ENCODE measurements at places on chromosomes 3 and 15.

GRCh38 chr3:8538913-8539312 is 37.3 kb downstream of the LMCD1 start:
- no peak for DNase-seq

DNA sequence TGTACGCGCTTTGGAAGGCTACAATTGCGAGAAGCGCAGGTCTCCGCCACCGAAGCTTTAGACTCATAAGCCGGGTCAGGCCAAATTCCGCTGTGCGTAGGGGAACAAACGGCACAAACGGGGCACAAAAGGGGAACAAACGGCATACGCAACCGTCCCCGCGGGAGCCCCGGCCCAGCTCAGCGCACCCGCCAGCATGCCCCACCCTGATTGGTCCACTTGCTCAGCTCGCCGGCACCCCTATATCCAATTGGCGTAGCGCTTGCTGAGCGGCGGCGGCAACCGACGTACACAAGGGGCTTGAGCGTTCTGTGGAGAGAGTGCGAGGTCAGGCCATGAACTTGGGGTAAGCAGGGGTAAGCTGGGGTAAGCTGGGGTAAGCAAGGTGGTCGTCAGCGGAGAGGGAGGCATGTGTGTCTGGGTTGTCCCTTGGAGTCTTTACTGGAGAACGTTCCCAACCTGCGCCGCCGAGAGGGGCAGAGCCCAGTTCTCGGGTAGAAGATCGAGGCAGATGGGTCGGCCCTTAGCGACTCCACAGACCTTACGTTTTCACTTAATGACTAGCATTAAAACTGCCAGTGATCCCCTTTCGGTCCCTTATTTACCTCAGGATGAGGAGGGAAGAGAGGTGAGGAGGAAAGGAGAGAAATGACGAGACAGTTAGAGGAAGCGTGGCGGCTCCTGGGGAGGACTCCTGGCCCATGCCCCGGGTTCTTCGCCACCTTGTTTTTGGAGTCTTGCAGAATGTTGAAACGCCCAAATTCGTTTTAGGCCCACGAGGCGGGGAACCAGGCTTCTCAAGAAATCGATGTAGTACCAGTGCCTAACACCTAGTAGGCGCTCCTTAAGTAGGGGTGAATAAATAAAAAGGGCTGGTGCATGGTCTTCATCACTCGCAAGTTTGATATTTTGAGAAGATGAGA is at the start of gene CCDC66:
Gene CCDC66, plus strand, starts transcription at position 268 of the 923 bp plus-strand sequence. Its CDS starts 68 bp downstream, at position 336.
- DNase-seq, result peak; percentile 82

- DNase-seq, result no peak
Observed at GRCh38 chr15:91547356-91547755, 306.2 kb upstream of the SLCO3A1 start.

GRCh38 chr15:44427756-44428724 is 611 bp downstream of the CTDSPL2 start:
- DNase-seq, result no peak

DNA sequence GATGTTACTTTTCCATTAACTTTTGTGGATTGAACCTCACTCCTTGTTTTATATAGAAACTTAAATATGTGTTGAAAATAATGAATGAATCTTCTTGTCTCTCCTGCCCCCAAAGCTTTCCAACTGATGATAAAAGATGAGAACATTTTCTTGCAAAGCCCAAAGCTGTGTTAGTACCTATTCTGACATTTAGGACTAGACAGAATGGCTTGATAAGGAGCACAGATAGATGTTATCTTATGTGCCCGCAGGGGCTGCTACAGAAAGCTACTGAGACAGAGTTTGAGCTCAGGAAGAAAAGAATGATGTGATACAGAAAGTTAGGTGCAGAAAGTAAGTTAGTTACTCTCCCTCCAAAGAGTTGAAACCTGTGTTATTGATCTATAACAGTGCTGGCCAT is 109.4 kb upstream of the ATP11B start:
- no peak for DNase-seq

DNA sequence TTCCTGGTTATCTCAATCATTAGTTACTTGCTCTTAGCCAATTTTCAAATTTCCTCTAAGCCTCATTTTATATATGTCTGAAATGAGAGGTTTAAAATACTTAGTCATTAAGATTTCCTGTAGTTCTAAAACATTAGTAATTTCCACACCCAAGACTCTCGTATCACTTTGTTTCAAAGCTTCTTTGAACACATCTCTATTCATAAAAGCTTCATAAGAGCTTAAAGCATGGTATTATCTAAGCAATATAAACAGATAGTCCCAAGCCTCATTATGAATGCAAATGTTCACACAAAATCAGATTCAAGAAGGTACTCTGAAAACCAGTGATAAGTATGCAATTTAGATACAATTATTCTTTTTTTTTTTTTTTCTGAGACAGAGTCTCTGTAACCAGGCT is 217.0 kb downstream of the FMN1 start:
- no peak for DNase-seq

GRCh38 chr15:82870727-82871320 is 61.4 kb downstream of the WHAMM start:
- no peak for DNase-seq

DNA sequence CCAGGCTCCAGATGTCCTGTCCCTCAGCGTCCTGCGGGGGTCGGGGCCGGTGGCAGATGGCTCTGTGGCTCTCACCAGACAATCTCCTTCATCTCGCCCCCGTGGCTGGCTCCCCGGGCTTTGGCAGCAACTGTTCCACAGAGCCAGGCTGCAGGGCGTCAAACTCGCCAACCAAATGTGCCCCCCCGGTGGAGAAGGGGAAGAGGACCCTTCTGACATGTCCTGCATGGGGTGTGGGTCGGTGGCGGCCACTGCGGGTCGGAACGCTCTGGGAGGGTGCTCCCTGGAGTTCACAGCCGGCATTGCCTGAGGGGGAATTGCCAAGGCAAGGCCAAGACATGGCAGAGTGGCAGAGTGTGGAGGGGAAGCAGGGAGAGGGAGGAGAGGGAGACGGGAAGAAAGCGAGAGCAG is 36.0 kb downstream of the BDH1 start:
- DNase-seq, result no peak

GRCh38 chr3:52444860-52445793 is at the start of gene SEMA3G:
Gene SEMA3G, minus strand, starts transcription at chr3:52445103. Its CDS starts 76 bp downstream, at chr3:52445027.
- no peak for DNase-seq

- DNase-seq, result no peak
Observed at GRCh38 chr3:116524453-116525210, 79.3 kb upstream of the LSAMP start.

DNA sequence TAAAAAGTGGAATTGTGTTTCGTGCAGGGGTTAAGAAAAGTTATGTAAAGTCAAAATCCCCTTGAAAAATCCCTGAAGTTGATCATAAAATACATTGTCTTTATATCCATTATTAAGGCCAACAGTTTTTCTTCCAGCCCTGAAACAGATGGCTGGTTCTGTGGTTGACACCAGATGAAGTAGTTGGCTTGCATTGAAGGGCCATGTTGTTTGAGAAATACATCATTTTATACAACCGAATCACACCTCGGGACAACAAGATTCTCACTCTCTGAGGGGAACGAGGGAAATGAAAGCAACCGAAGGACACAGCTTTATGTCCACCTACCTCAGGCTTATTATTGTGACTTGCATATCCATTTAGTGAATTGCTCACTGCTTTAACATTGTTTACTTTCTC is 126.0 kb upstream of the MITF start:
- no peak for DNase-seq

DNA sequence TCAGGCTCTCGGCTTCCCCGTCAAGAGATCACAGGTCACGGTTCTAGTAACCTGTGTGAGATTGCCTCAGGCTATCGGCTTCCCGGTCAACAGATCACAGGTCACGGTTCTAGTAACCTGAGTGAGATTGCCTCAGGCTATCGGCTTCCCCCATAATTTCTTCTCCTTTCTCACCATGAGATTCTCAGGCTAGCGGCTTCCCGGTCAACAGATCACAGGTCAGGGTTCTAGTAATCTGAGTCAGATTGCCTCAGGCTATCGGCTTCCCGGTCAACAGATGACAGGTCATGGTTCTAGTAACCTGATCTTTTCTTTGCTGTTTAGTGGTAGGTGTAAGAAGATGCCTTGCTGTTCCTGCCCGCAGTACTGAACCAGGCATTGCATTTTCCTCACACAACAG is 418.2 kb upstream of the ZNF717 start:
- no peak for DNase-seq

GRCh38 chr3:125316246-125316645 is 58.9 kb downstream of the ZNF148 start:
- DNase-seq, result no peak

GRCh38 chr3:62211675-62212429 is 161.5 kb downstream of the FEZF2 start:
- DNase-seq, result no peak

DNA sequence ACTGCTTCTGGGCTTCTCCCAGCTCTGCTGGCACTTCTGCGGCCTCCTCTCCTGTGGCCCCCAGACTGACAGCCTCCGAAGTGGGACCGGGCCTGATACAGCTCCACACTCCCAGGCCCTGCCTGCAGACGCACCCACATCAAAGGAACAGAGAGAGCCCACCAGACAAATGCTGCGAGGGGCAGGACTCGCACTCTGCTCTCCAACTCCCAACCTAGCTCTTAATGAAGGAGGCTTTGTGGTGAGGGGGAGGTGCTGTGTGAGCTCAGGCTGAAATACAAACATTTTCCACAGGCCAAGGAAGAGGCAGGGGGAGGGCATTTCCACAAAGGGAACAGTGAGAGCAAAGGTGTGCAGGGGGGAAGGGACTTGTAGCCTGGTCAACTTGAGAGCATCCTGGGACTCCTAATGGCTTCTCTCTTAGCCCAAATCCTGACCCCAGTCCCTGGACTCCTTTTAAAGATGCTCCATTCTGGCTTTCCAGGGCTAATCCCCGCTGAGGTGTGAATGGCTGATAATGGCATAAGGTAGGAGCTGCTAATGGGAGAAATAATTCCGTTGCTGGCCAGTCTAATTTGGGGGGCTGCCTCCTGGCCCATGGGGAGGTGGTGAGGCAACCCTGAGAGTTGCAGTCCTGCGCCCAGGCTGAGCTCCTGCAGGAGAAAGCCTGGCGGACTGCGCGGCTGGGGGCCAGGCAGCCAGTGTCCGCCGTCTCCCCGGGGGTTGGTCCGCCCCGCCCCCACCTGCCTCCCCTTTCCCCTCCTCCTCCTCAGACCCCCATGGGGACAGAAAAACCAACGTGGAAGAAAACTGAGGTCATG is 9.6 kb downstream of the LINGO1 start:
- no peak for DNase-seq

GRCh38 chr3:4061783-4062360 is 241.3 kb upstream of the SETMAR start:
- DNase-seq, result no peak

DNA sequence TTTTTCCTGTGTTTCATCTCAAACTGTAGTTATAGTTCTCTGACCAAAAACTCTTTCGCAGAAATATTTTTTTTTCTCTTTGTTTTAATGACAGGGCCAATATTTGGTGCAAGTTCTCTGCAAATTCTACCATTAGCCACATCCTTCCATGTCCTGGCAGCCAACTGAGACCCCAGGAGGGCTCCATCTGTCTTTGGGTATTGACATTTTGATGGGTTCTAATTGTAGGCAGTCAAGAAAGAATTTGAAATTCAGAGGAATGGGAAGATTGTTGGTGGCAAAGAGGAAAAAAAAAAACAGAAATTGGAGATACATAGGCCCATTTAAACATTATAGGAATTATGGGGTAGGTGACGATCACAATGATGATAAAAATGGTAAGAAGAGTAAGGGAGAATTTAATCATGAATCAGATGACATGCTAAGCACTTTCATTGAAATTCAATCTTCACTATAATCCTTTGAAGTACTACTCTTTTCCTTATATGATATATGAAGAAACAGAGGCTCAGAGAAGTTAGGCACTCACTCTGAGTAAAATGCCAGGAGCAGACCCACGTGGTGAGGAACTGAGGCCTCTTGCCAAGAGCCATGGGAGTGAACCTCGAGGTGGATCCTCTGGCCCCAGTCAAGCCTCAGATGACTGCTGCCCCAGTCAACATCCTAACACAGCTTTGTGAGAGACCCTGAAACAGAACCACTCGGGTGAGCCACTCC is 151.4 kb downstream of the PDZRN3 start:
- no peak for DNase-seq

- no peak for DNase-seq
Observed at GRCh38 chr15:60255390-60255789, 142.4 kb downstream of the ANXA2 start.

DNA sequence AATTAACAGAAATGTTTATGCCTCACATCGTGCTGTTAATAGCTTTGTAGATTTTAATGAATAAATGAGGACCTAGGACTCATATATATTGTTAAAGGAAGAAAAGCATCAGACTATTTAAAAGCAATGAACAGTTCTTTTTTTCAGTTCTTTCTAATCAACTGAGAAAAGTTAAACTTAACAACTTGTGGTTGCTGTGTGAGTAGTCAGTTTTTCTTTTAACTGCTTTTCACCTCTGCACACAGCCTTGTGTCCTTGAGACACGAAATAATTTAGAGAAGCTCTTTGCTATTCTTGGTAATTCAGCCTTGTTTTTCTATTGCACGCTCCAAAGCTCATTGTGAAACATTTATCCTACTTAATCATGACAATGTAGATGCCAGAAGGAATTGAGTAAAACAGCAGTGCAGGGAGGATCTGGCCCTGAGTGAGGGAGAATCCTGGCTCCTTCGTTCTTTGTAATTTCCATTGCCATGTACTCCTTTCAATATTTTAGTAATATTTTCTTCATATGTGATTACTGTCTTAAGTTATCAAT is 499.0 kb downstream of the PYDC2 start:
- DNase-seq, result no peak

- no peak for DNase-seq
Observed at GRCh38 chr3:187773233-187774184, 28.2 kb upstream of the BCL6 start.

DNA sequence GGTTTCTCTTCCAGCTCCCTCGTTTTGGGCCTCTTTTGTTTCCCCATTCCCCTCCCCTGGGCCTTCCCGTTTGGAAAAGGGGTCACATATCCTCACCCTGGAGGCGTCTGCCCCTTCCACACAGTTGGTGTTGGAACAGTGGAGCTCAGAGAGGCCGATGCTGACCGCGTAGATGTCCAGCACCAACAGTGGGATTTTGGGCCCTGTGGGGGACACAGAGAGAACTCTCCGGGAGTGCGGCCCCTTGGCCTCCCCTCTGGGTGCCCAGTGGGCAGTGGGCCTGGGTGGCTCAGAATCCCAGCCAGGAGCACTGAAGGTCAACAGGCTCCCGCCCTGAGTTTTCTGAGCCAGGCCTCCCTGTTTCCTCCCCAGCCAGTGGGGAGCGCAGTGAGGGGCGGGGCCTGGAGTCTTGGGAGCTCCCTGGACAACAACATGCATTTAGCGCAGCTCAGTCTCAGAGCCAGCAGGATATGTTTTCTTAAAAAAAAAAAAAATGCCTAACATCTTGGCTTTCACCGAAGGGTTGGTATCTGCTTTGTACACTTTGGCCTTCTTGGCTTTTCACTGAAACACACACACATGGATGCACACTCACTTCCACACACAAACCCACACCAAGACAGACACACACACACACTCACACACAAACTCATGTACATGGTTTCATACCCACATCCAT is 670 bp upstream of the ISLR start:
- no peak for DNase-seq

DNA sequence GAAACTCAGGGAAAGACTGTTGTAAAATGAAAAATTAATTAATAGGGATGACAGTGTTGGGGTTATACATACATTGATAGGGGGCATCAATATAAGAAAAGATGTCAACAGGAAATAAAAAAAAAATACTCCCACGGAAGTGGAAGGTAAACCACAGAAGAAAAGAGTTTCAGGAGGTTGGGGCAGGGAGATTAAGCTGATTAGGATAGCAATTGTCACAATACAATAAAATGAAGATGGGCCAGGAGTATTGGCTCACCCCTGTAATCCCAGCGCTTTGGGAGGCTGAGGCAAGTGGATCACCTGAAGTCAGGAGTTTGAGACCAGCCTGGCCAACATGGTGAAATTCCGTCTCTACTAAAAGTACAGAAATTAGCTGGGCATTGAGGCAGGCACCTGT is 536.1 kb downstream of the AGBL1 start:
- no peak for DNase-seq

GRCh38 chr3:172836390-172836997 is 86.0 kb downstream of the ECT2 start:
- no peak for DNase-seq

Measured in AG04450 (cell line).